Astrocyte of the spinal cord (primary cell): ENCODE measurements at places on chromosomes 13 and 19.

DNA sequence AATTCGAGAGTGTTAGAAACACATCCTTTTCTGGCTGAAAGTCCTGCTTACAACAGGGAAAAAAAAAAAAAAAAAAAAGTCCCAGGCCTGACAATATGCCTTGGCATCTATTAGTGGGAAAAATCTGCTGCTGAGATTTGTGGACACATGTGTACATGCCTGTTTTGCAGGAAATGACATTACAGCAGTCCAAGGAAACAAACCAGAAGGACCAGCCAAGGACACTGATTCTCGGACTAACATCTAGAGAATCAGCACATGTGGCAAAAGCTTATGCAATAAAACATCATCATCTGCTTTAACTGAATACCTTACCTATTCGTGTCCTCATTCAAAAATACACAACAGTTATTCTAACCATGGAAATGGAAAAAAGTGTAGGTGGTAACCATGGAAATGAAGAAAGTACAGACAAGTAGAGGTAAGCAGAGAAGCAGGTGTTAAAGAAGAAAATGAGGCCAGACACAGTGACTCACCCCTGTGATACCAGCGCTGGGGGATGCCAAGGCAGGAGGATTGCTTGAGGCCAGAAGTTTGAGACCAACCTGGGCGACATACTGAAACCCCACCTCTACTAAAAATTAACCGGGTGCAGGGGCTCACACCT, 9.4 kb upstream of the DPY19L3 start:
- DNase-seq, result no peak

DNA sequence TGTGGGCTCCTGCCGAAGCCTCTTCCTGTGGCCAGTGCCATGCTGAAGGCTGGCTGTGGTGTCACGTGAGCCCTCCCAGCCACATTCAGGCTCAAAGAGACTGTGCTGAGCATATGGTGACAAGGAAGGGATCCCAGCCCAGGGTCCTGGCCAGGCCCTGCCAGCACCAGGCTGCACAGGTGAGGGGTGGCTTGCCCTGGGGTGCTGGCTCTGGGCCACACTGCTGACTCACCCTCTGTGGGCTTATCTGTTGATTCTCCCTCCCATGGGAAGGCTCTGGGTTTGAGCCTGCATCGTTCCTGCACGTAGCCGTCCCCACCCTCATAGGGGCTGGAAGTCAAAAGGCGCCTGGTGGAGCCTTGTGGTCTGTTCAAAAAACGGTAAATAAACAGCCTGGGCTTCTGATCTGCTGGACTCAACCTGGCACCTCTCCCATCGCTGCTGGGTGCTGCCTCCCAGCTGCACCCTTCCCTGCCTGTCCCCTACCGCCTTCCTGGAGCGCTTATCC, 31.1 kb downstream of the DNM2 start:
- no peak for DNase-seq

DNA sequence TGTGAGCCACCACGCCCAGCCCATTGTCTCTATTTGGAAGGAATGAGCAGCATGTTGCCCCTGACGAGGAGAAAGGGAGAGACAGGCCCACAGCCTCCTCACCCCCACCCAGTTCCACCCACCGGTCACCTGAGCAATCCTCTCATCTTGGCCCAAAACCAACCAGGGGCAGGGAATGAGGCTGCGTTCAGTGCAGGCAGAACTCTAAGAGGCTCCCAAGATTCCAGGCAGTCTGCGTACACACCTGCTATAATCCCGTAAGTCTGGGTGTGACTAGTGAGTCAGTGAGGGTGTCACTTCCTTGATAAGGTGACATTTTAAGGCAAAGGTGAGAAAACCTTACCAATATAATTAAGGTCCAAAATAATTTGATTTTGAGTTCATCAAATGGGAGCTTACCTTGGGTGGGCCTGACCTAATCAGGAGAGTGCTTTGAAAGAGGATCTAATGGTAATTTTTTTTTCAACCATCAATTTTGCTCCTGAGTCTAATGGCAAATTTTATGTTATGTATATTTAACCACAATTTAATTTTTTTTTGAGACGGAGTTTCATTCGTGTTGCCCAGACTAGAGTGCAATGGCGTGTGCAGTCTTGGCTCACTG, 26.9 kb upstream of the KLF2 start:
- DNase-seq, result no peak

DNA sequence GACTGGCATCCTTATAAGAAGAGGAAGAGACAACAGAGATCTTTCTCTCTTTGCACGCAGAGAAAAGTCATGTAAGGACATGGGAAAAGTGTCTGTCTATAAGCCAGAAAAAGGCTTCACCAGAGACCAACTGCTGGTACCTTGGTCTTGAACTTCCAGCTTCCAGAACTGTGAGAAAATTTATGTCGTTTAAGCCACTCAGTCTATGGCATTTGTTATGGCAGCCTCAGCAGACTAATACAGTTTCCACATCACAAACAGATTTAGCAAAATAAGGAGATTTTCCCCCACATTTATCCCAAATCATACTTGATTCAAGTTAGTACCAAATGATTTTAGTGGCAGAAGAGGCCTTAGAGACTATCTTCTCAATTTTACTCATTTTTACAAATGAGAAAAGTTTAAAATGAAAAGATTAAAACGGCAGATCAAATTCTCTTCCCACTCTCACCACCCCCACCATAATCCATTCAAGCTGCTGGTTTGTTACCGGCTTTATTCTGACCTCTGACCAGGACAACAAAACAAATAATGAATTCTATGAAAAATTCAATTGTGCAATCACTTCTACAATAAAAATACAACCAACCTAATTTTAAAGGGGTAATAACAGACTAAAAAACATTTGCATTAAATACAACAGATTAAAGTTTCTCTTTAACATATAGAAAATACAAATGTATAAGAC, 316.3 kb downstream of the TBC1D4 start:
- no peak for DNase-seq

DNA sequence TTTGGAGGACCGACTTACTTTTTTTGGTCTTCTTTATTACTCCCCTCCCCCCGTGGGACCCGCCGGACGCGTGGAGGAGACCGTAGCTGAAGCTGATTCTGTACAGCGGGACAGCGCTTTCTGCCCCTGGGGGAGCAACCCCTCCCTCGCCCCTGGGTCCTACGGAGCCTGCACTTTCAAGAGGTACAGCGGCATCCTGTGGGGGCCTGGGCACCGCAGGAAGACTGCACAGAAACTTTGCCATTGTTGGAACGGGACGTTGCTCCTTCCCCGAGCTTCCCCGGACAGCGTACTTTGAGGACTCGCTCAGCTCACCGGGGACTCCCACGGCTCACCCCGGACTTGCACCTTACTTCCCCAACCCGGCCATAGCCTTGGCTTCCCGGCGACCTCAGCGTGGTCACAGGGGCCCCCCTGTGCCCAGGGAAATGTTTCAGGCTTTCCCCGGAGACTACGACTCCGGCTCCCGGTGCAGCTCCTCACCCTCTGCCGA, 409 bp downstream of the FOSB start:
- DNase-seq, result no peak

- peak; percentile 29 for DNase-seq
Observed at GRCh38 chr13:107339209-107339608, 771.3 kb upstream of the ARGLU1 start.

- no peak for DNase-seq
Observed at GRCh38 chr13:54133746-54134145, 1105.1 kb downstream of the OLFM4 start.

GRCh38 chr19:3236272-3236671, 11.8 kb downstream of the CELF5 start:
- no peak for DNase-seq

- DNase-seq, result no peak
Observed at GRCh38 chr13:52002361-52002760, 8.9 kb downstream of the ATP7B start.

DNA sequence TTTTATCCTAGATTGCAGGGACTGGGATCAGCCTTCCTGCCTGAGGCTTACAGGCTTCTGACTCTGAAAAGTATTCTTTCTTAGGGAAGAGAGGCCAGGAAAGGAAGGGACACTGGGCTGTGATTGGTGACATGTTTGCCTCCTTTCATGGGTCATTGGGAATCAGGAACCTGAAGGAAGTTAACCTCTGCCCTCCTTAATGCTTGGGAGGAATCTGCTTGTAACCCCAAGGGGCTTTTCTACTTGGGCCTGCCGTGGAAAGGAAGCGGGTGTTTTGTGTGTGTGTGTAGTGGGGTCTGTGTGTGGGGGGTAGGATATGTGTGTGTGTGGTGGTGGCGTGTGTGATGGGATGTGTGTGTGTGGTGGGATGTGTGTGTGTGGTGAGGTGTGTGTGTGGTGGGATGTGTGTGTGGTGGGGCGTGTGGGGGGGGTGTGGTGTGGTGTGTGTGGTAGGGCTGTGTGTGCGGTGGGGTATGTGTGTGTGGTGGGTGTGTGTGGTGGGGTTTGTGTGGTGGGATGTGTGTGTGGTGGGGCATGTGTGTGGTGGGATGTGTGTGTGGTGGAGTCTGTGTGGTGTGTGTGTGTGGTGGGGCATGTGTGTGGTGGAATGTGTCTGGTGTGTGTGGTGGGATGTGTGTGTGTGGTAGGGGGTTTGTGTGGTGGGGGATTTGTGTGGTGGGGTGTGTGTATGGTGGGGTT, 41.3 kb upstream of the NPAS1 start:
- DNase-seq, result no peak

DNA sequence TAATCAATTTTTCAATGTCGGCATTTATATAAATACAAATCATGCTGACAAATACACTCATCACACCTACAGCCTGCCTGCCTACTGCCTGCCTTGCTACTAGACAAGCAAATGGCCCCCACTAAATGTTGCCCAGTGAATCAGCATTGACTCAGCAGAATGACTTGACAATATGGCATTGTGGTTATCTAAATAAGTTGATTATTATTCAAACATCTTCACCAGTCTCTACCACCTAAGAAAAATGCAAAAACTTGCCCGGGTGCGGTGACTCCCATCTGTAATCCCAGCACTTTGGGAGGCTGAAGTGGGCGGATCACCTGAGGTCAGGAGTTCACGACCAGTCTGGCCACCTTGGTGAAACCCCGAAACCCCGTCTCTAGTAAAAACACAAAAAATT, 296.1 kb downstream of the PCDH9 start:
- DNase-seq, result peak; percentile 84

DNA sequence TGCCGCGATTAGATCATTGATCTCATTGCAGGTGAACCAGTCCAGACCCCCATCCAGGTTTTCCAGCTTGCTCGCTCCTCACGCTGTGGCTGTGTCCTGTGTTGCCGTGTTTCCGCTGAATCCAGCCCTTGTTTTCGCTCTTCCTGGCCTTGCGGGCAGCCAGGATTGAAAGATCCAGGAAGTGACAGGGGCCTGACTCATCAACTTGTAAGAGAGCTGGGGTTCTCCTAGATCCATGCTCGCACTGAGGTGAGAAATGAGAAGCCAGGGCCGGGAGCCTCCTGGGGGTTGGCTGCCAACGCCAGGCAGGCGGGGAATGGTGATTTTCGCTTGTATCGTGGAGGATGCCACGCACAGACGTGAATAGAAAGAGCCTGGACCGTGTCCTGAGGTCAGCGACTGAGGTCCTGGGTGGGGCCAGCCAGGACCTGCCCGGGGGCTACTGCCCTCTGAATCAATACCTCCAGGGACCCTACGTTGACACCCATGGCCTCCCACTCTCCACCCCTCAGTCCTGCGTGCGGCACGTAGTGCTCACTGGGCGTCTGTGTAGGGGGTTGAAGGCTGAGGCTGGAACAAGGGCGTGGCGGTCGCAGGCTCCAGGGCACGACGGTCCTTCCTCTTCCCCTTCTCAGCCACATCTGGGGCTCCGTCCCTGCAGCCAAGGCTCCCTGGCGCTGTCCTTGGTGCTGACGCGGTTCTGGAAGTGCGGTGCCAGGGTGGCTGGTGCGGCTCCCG, 7.3 kb upstream of the PTPRH start:
- peak; percentile 99 for DNase-seq

- DNase-seq, result no peak
Observed at GRCh38 chr19:50330365-50331078, 1.3 kb upstream of the KCNC3 start.

DNA sequence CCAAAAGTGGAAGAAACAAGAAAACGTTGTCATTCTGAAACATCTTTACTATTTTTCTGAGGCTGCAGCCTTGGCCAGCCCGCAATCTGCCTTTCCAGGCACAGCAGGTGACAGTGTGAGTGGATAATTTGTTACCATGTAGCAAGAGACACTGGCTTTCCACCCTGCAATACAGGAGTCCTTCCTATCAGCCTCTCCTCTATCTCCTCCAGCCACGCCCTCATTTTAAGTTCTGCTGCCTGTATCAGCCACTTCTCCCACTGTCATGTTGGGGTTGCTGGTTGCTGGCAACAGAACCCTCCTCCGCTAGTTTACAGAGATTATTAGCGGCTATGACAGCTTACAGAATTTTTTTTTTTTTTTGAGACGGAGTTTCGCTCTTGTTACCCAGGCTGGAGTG, 7.7 kb upstream of the LGALS7 start:
- no peak for DNase-seq

DNA sequence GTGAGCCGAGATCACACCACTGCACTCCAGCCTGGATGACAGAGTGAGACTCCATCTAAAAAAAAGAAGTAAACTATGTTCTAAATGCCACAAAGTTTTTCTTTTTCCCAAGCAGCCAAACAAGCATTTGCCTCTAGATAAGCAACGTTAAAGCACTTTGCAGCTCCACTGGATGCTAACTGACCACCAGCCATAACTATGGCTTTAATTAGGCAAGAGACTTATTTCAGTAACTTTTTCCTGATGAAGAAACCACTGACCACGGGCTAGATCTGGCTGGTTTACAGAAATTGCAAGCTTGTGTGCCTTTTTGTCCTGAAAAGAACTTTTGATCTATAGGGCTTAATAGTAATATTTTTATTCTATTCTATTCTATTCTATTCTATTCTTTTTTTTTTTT, 22.1 kb downstream of the CD70 start:
- DNase-seq, result no peak

DNA sequence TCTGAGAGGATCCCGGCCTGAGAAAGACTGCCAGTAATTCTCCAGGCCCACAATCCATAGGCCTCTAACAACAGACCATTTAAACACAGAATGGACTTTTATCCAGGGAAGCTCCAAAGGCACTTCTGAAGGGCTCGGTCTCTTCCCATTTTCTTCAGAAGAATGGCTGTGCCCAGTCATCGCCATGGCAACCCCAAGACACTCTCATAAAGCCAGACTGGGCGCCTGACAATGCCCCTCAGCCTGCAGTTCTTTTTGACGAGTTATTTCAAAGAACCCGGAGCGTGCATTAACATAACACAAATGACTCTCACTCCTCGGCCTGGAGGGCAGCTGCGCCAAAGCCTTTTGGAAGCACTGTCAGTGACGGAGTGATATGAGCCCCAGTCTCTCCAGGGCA, 61.0 kb downstream of the RASA3 start:
- no peak for DNase-seq

- DNase-seq, result no peak
Observed at GRCh38 chr19:34067861-34068271, 104.4 kb upstream of the LSM14A start.

GRCh38 chr13:28843639-28844038, 23.5 kb downstream of the MTUS2 start:
- DNase-seq, result no peak

DNA sequence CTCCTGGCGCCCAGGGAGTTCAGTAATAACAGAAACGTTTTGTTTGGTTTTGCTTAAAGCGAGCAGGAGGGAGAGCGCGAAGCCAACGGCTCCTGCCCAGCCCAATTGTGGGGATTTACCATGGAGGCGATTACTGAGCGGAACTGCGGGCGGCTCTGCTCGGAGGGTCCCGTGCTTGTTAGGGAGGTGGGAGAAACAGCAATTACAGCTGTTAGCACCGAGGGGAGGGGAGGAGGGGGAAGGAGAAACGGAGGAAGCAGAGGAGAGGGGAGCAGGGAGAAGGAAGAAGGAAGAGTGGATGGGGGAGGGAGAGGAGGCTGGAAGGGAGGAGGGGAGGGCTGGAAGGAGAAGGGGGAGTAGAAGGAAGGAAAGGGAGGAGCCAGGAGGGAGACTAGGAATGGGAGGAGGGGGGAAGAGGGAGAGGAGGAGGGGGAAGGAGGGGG, 7.7 kb upstream of the ONECUT3 start:
- DNase-seq, result no peak

GRCh38 chr13:97982286-97982685, 28.8 kb downstream of the IPO5 start:
- no peak for DNase-seq
